Thymus (tissue), 14 donors: ENCODE measurements at places on chromosomes 1 and 21. TPM values are rescaled to one million over a fixed set of nuclear protein-coding genes. Genes with fewer than 3 reads are reported as not detected.

JAM2 gene
- 1.9 TPM for total RNA-seq

AMIGO1 gene
- 2.5 TPM for total RNA-seq

CLCA1 gene
- total RNA-seq: 0.14 TPM

TNFRSF1B gene
- total RNA-seq: 19.1 TPM

LSS gene
- 15.4 TPM for total RNA-seq

SLC35F3 gene
- 3.2 TPM for total RNA-seq

GCSAML gene
- total RNA-seq: 0.42 TPM

MFSD2A gene
- total RNA-seq: 2.3 TPM

PDPN gene
- 5.4 TPM for total RNA-seq

LORICRIN gene
- total RNA-seq: 0.33 TPM

CFAP410 gene
- 15.3 TPM for total RNA-seq

PCNT gene
- total RNA-seq: 20.7 TPM

TRIM67 gene
- total RNA-seq: 0.05 TPM

TTC34 gene
- total RNA-seq: 0.09 TPM

ADAMTSL4 gene
- 0.80 TPM for total RNA-seq

PBX1 gene
- 12.7 TPM for total RNA-seq

DNM3 gene
- total RNA-seq: 2.2 TPM

RSPH1 gene
- total RNA-seq: 0.38 TPM

MEX3A gene
- total RNA-seq: 1.3 TPM

HSPB7 gene
- total RNA-seq: under 0.01 TPM

SIPA1L2 gene
- total RNA-seq: 3.2 TPM

PI4KB gene
- 29.0 TPM for total RNA-seq

SNX7 gene
- total RNA-seq: 6.0 TPM

LRRC3 gene
- total RNA-seq: 0.24 TPM

CFAP74 gene
- 0.09 TPM for total RNA-seq

HYI gene
- total RNA-seq: 10.8 TPM

RIPK4 gene
- total RNA-seq: 12.6 TPM

ZNF648 gene
- total RNA-seq: under 0.01 TPM

MYOM3 gene
- total RNA-seq: 1.5 TPM

CELA2B gene
- total RNA-seq: 0.28 TPM

VANGL2 gene
- total RNA-seq: 2.0 TPM

KIF21B gene
- total RNA-seq: 8.2 TPM

RNASEL gene
- total RNA-seq: 9.8 TPM

HENMT1 gene
- 28.3 TPM for total RNA-seq

CYYR1 gene
- total RNA-seq: 3.5 TPM

HES2 gene
- total RNA-seq: 0.24 TPM

OR6N1 gene
- total RNA-seq: not detected

TSNAX gene
- total RNA-seq: 36.4 TPM

AADACL4 gene
- total RNA-seq: not detected

KCNE2 gene
- 0.14 TPM for total RNA-seq

GNG4 gene
- 3.1 TPM for total RNA-seq

BCL2L15 gene
- total RNA-seq: 0.76 TPM
